ENCODE measurements at places on chromosomes 12 and 14.

- no peak for DNase-seq
Observed at GRCh38 chr12:30088259-30088995, 304.7 kb upstream of the TMTC1 start.

DNA sequence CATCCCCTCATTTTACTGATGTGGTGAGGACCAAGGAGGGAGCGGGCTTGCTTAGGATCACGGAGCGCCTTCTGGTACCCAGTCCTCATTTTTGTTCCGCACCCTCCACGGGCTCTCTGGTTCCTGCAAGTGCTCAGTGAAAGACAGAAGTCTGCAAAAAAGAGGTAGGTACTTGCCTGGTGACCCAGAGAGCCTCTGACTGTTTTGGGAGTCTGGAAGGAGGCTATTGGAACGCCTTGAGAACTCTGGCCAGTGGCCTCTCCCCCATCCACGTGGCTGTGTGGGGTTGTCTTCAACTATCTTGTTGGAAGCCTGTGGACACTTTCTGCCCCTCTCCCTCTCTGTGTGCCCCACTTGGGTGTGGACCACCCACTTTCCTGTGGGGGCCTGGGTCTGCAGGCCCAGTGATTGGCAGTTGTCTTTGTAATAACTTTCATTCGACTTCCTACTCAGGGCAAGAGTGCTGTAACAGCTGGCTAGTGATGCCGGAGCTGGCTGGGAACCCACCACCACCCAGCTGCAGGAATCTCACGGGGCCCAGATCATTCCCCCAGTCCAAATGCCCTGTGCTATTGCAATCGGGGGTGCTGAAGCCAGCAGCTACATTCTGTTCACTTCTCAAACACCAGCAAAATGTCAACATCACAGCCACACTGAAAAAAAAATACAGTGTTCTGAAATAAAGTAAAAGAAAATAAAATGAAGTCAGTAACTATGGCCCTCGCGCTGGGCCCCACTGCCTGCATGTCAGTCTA lies 122.8 kb downstream of the PRMT8 start:
- DNase-seq: no peak

GRCh38 chr12:102528111-102528510 lies 47.7 kb upstream of the IGF1 start:
- DNase-seq: no peak

DNA sequence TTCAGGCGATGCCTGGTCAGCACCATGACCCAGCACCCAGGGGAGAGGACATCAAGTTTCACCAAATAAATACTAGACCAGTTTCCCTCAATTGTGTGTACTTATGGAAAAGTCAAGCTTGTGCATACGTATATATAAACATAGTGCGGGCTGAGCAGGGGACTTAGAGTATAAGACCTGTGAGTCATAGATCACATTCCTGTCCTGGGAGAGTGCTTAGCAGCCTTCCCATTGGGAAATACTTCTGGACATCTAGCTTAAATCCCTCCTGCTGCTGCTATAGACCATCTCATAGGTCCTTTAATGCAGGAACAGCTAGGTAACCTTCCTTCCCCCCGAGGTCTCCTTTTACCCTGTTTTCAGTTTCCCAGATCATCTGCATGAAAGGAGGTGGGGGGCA lies 51.9 kb downstream of the PRMT8 start:
- DNase-seq: peak; percentile 23

DNA sequence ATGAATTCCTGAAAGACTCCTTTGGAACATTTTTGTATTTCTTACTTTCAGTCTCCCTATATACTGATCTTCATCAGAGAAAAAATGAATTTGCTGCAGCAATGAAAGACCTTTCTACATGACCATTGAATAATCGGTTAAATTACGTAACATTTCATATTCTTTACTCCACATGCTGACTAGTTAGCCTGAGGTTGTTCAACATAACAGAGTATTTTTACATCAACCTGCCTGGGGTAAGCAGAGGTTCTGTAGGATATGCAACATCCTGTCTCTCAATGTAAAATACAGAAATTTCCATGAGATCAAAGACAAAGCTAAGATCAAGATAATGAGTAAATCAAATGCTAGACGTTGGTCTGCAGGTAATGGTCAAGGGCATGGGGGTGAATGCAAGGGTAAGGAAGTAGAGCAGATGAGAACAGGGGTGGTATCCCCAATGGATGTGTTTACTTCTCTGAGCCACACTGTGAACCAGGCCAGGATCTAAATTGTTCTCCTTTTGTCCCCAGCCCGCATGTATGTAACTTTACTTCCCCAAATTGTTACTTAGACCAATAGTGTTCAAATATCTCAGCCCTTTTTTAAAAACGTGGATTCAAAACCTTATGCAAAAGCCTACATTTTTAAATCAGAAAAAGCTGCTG lies 45.4 kb downstream of the DUSP6 start:
- DNase-seq: no peak

- no peak for DNase-seq
Observed at GRCh38 chr12:4115570-4115969, 158.0 kb upstream of the CCND2 start.

GRCh38 chr12:87376722-87377121 lies 652.5 kb downstream of the C12orf50 start:
- no peak for DNase-seq

All from EL (cell line).